AG09309 (cell line): ENCODE measurements at places on chromosomes 13 and 19.

DNA sequence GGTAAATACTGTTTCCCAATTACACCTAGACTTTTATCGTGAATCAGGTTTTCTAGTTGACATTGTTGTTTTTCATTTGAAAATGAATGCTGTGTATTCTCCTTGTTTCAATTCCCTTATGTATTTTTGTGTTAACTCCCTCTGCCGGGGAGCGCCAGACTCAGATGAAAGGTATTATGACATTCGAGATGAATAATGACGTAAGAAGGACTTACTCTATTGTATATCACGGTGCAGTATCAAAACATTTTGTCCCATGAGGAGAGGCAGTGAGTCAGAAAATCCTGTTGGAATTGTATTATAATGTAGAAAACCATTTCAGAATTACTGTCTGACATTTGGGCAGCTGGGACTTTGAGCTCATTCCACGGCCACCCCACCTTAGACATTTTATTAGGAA, 61.6 kb downstream of the LRCH1 start:
- no peak for DNase-seq

- no peak for DNase-seq
Observed at GRCh38 chr13:111901267-111901915, 165.6 kb upstream of the SOX1 start.

DNA sequence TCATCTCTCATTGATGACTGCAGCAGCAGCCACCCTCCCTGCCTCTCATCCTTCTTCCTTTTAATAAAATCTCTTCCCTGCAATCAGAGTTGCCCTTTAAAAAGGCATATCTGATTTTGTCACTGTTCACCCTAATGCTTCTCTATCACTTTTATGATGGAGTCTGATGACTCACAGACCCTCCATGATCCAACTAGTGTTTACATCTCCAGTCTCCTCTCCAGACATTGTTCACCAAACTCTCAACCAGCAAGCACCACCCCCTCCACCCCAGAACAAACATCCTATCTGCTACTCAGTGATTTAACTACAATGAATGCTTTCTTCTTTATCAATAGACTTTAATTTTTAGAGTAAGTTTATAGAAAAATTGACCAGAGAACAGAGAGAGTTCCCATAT, 59.5 kb downstream of the TNFSF11 start:
- DNase-seq = no peak

DNA sequence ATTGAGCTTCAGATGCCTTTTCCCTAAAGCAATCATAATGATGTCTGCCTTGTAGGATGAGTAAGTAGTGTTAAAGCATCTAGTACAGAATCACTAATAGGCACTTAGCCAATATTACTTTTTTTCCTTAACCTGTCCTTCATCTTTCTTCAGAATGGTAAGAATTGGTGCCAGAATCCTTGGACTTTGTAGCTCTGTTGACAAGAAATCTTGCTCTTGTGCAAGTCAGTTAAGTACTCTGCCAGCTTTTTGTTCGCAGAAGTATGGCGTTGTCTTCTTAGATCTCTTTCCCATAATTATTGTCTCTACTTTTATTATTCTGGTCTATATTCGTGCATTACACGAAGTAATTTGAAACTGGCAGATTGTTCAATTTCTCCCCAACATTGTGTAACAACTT, 554.5 kb downstream of the PCDH9 start:
- DNase-seq = no peak

DNA sequence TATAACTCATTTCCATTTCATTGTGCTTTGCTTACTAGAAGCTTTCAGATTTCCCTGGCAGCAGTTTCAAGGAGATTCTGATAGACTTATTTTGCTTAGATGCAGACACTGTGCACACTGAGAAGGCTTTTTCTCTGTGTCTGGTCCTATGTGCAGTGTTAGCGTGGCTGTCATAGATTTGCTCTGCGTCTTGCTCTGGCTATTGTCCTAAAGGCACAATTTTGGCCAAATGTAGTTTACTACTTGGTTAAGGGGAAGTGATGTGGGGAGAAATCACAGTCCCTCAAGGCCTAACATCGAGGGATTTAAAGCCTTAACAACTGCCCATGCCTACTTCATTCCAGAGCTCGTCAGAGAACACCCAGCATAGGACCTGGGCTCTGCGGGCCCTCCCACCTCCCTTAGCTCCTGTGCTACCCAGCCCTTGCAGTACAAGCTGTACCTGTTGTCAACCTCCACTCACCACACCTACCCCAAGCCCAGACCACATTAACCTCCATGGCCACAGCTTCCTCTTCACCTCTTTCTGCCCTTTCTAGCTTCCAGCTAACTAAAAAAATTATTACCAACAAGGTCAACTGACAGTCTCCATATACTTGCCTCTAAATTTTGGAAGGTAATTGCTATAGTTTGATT, 38.9 kb upstream of the KATNAL1 start:
- DNase-seq = no peak

- DNase-seq = no peak
Observed at GRCh38 chr13:28983641-28984040, 163.5 kb downstream of the MTUS2 start.

DNA sequence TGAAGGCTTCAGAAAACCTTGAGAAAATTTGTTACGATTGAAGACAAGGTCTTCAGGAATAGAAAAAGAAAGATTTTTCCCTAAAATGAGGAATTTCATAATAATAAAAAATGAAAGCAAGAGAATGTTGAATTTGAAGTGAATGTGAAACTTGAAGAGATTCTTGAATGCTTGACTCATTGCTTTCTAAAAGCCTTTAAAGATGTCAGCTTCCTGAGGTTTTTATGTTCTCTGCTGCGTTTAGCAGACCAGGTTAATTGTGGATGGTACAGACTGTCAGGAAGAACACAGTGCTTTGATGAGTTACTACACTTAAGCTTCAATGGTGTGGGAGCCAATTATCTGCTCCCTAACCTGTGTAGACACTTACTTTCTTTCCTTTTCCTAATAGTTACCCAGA, 96.3 kb upstream of the FNDC3A start:
- DNase-seq = no peak
